Stimulated activated CD8-positive, alpha-beta memory T cell treated with anti-CD3 and anti-CD28 coated beads, Interleukin-15, amount 100 ng/mL, for 4 hours (primary cell): ENCODE measurements at places on chromosomes 11 and 22.

- DNase-seq: peak; percentile 60
These were observed 20.0 kb downstream of the TREH start for GRCh38 chr11:118659314-118659952.

DNA sequence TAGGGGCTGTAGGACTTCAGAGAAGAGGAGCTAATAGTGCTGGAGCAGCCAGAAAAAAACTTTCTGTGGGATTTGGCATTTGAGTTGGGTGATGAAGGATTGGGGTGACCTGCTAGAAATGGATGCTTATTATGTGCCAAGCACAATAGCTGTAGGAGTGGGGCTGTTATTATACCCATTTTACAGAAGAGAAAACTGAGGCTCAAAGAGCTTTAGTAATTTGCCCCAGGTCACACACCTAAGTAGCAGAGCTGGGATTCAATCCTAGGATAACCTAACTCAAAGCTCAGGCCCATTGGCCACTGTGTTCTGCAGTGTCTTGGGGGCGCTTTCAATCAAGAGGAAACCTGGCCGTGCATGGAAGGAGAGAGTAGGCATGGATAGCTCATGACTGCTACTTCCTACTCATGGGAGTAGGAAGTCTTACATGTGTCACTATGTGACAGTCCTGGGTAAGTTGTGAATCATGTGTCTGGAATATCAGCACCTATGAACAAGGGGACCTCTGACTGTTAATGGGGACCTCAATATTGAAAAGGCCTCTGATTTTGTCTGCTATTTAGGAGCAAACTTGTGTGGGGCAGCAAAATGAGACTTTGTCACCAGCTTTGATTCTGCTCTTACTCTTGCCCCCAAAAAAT, 6.1 kb upstream of the ELF5 start:
- DNase-seq: no peak

GRCh38 chr11:56842814-56843794, 94.6 kb upstream of the OR9G4 start:
- DNase-seq: no peak

- DNase-seq: no peak
These were observed 7.9 kb downstream of the INPPL1 start for GRCh38 chr11:72232260-72233055.

DNA sequence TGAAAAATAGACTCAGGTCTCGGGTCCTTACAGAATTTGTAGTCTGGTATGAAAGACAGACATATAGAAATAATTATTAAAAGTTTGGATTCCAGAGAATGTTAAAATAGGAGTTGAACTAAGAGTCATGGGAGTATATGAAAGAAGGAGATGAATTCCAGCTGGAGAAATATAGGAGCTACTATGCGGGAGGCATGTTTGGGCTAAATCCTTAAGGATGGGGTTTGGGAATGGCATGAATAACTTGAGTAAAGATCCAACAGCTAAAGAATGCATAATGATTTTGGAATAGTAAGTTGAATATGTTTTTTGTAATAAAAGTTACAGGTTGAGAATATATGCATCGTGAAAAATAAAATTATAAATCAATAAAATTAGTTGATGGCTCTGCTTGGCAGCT, 129.4 kb upstream of the SLC5A12 start:
- no peak for DNase-seq

DNA sequence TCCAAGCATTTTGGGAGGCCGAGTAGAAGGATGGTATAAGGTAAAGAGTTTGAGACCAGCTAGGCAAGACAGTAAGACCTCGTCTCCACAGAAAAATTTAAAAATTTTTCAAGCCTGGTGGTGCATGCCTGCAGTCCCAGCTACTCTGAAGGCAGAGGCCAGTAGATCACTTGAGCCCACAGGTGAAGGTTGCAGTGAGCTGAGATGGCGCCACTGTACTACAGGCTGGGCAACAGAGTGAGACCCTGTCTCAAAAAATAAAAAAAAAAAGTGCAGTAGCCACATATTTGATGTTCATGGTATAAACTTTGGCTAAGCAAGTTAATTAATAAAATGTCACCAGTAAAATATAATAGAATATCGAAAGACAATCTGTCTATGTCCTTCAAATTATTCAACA, 27.0 kb downstream of the LGR4 start:
- no peak for DNase-seq

GRCh38 chr11:75536786-75537641, 11.3 kb upstream of the GDPD5 start:
- DNase-seq: peak; percentile 24

GRCh38 chr22:37817705-37818408, 5.3 kb upstream of the GALR3 start:
- peak; percentile 37 for DNase-seq

DNA sequence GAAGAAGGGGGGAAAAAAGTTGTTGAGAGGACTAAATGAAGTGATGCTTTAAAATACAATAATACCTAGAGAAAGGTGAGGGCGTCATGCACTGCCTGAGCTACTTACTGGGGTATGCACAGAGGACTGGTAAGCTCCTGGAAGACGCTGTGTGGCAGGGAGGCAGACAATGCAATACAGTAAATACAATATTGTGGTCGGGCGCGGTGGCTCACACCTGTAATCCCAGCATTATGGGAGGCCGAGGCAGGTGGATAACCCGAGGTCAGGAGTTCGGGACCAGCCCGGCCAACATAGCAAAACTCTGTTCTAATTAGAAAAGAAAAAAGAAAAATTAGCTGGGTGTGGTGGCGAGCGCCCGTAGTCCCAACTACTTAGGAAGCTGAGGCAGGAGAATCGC, 683 bp upstream of the SYTL2 start:
- DNase-seq: no peak

DNA sequence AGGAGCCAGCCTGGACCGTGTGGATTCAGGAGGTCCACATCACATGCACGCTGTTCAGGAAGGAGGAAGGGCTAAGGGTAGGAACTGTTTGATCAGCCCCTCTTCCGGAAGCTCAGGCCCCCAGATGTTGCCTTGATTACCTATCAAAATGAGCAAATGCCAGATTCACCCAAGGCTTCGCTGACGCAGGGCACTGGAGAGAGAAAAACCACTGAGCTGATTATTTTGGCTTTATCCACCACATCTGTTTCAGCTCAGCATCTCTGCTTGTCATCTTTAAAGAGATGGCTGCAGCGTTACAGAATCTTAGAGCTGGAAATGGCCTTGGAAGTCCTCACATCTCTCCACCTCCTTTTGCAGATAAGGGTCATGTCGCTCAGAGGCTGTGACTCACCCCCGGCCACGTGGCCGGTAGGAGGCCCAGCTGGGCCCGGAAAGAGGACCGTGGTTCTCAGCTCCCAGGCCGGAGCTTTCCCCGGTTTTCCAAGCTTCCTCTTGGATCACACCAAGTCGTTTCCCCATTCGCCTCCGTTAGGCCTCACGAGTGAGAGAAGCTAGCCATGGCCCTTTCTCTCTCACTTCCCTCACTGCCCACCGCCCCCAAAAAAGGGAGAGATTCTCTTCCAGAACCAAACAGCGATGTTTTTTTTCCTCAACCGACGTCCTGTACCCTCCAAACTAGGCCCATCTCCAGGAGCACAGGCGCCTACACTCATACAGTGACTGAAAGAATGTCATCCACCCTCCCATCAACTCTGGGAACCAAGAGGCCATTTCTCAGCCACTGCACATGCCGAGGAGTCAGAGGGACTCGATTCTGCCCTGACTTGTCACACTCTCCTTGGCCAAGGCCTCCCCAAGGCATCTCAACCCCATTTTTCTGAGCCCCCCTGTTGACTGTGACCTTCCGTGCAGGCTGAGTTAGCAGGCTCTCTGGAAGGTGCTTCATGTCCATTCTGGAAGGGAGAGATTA, 37.6 kb downstream of the LIF start:
- DNase-seq: no peak

- DNase-seq: no peak
These were observed 6.1 kb upstream of the TMEM135 start for GRCh38 chr11:87031433-87032170.

- peak; percentile 71 for DNase-seq
These were observed at the start of the genes CCDC157 and SF3A1 for GRCh38 chr22:30356449-30357235. TSS of gene CCDC157 (plus strand) at chr22:30357007. CDS start at chr22:30366001, 8,994 bp downstream. TSS of gene SF3A1 (minus strand) at chr22:30356894. CDS start at chr22:30356792, 102 bp downstream.

DNA sequence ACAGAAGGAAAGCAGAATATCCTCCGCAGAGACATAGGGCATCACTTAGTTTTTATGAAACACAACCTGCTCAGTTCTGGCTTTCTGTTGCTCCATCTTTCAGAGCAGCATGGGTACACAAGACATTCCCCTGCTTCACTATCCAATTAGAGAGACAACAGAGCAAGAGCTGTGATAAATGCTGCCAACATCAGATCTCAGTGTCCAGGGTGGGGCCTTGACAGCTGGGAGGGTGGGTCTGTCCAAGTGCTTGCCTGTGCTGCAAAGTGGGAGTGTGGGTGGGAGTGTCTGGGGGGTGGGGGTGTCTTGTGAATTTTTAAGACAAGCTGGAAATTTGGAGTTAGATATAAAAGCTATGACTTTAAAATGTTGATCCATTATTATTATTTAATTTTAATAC, 369.6 kb downstream of the TENM4 start:
- no peak for DNase-seq

GRCh38 chr11:119414321-119414720, 8.7 kb downstream of the THY1 start:
- no peak for DNase-seq

GRCh38 chr11:130980071-130980862, 64.0 kb upstream of the SNX19 start:
- no peak for DNase-seq

DNA sequence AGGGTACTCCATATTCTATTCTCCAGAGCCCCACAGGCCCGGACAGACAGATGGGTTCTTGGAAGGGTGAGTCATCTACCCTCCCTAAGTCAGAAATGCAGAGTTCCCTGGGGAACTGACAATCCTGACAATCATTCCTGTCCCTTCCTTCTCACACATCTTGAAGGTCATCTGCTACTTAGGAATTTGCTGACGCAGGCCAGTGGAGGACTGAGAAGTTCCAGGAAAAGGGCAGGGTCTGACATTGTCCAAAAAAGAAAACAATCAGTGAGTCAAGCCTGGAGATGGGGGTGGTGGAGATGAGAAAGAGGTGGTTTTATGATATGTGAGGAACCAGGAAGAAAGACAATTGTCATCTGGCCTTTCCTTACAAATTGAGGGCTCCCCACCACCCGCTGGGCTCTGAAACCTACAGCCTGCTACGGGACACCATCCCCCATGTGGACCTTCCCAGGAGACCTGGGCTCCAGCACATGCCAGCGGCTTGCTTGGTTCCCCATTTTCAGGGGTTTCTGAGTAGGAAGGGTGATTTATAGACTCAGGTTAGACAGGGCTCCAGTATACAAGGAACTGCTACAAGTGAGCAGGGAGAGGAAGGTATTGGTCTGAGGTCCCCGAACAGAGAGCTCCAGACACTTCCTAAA, 12.9 kb downstream of the CD59 start:
- no peak for DNase-seq

DNA sequence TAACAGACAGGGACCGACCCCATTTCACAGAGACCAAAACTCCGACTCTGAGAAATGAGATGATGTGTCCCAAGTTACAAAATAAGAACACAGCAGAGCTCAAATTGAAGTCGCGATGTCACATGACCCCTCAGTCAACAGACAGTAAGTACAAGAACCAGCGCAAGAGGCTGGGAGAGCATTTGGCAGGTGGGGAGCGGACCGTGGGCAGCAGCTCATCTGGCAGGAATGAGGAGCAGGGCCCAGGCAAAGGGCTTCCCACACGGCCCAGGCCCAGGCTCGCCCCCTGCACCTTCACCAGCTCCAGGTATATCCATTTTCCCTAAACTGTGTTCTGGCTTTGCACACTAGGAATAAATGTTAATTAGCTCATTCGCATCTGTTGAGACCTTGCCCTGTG, 34.3 kb downstream of the SCUBE1 start:
- DNase-seq: no peak

GRCh38 chr11:24515632-24516031, 18.8 kb downstream of the LUZP2 start:
- no peak for DNase-seq

GRCh38 chr22:19231986-19232385, 53.5 kb upstream of the SLC25A1 start:
- no peak for DNase-seq

GRCh38 chr11:112355726-112356125, 95.1 kb upstream of the PLET1 start:
- no peak for DNase-seq

- DNase-seq: no peak
These were observed 19.6 kb downstream of the SUN2 start for GRCh38 chr22:38736257-38736570.

- no peak for DNase-seq
These were observed 18.1 kb upstream of the LINC01488 start for GRCh38 chr11:69463181-69463994.

GRCh38 chr11:2576549-2576948, 123.2 kb downstream of the KCNQ1OT1 start:
- DNase-seq: no peak

DNA sequence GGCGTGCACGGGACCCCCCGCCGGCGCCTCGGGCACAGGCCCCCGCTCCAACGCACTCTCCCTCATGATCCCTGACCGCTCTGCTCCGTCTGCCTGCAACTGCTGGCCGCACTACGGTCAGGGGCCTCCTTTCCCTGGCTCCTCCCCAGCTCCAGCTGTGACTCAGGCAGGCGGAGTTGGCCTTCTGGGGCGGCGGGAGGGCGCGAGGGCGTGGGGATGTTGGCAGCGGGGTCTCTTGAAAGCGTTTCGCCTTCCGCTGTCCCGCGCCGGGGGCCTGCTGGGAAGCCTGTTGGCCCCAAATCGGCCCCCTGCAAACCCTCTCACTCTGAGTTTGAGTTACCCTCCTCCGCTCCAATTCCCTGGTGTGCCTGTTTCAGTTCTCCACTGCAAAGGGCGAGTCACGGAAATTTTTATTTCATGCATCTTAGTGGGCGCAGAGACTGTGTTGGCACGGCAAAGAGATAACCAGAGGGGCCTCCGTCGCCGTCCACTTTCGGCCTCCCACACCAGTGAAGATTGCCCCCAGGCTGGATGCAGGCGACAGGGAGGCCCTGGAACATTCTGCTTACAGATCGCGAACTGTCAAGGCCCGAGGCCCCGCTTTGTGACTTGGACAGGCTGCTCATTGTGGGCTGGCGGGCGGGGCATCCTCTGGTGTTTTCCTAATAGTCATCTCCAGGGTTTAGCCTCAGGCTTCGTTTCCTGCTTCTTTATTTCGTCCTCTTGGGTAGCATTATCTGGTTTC, at the start of gene CAVIN3:
TSS of gene CAVIN3 (minus strand) at position 91 of the 745 bp plus-strand sequence. CDS start at position 66, 25 bp downstream.
- DNase-seq: peak; percentile 5

DNA sequence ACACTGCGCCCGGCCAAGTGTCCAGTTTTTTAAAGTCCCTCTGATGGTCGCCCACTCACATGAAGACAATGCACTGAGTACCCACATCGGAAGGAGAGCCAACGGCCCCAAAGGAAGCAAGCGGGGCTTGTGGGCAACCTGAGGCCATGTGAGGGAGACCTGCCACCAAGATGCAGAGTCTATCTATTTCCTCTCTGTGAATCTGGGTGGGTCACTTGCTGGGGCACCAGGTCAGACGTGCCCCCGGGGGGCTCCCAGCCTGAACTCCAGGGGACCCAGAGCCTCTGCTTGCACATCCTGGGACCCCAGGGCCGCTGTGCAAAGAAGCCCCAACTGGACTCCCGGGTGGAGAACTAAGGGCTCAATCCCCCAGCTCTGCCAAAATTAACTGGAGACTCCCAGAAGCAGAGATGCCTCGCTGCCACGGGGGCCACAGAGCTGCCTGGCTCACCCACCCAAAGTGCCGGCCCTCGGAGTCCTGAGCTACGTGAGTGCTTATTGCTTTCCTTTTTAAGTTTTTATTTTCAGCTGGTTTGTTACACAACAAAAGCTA, 106.4 kb downstream of the BRD1 start:
- no peak for DNase-seq
